ENCODE measurements at places on chromosomes 16 and 17.

DNA sequence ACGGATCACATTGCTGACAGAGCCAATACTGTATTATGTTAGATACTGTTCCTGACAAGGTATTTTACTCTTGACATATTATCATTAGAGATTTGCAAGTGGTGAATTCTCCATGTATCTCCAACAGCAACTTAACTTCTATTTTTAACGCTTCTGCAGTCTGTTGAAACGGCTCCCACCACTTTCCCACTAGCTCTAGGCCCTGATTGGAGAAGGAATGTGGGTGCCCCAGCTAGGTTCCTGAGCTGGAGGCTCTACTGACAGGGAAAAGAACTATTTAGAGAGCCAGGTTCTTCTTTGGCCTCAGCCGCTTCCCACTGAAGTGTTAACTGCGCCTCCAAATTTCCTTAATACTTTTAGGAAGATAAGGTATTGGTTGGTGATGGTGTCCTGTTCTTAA lies 191.8 kb downstream of the RBFOX1 start:
- DNase-seq = no peak

GRCh38 chr17:48751172-48751571 lies 22.6 kb upstream of the HOXB13 start:
- no peak for DNase-seq

- no peak for DNase-seq
Measured at GRCh38 chr17:16484445-16485175, 7.4 kb downstream of the LRRC75A start.

GRCh38 chr16:75555213-75555706 lies 792 bp downstream of the TMEM231 start:
- DNase-seq = peak; percentile 3

GRCh38 chr16:90028985-90029384 lies 9.7 kb upstream of the DBNDD1 start:
- DNase-seq = no peak

DNA sequence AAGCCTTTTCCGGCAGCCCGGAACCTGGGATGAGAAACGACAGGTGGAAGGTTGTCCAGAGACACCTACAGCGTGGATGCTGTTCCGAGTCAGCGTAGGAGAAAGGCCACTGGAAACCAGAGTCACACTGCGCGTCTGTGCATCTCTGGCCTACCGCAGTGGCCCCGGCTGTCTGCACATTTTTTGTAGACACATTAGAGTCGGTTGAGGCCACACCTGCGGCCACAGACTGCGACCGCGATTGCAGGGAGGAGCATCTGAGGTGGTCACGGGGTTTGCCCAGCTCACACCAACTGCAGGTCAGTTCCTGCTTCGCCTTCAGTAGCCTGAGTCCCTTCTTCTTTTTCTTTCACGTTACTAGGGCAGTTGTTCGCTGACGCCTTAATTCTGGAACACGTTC lies 52.4 kb downstream of the WDR45B start:
- no peak for DNase-seq

DNA sequence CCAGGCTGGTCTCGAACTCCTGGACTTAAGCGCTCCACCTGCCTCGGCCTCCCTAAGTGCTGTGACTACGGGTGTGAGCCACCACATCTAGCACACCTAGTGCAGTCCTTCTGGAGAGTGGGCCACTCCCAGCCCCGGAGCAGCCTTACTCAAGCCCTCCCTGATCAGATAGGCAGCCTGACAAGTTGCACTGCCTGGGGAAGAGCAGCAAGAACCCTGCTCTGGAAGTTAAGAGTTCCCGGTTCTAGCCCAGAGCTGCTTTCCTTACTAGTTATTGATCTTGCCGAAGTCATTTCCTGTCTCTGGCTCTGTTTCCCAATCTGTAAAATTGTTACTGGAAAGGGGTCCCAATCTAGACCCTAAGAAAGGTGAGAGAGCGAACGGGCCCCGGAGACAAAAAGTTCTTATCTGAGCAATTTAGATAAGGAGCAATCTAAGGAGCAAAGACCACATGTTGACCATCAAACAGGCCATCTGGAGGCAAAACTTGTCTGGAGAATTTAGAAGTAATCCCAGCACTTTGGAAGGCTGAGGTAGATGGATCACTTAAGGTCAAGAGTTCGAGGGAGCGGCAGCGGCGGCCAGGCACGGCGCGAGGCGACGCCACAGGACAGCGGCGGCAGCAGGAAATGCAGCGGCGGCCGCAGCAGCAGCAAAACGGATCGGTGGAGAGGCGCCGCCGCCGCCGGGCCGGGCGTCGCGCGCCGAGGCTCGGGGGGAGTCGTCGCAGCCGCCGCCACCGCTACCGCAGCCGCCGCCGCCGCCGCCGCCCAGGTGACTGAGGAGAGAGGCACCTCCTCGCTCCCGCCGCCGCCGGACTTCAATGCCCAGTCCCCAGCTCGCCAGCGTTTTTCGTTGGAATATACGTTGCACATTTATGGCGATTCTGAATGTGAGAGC lies 4.3 kb upstream of the NAGLU start:
- peak; percentile 41 for DNase-seq

- DNase-seq = no peak
Measured at GRCh38 chr17:58493506-58493905, 5.3 kb upstream of the HSF5 start.

GRCh38 chr17:41103896-41104295 lies 1.3 kb upstream of the KRTAP4-9 start:
- no peak for DNase-seq

GRCh38 chr17:37438141-37438540 lies 31.5 kb downstream of the TADA2A start:
- no peak for DNase-seq

DNA sequence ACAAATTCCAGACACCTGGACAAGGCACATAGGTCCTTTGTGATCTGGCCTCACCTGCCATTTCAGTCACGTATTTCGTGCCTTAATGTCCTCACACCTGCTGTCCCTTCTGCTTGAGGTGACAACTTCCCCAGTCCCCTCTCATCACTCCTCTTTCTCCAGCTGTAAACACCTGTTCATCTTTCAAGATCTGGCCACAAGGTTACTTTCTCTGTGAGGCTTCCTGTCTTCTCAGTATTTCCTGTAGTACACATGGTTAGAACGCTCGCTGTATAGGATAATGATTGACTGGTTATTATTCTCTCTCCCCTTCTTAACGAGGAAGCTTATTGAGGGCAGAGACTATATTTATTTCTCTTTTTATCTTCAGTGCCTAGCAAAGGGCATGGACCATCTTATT lies 74.5 kb upstream of the PMFBP1 start:
- DNase-seq = no peak

All from activated CD4-positive, alpha-beta T cell treated with anti-CD3 and anti-CD28 coated beads for 4 hours (primary cell).